Right lung (tissue), 10 donors: ENCODE measurements at places on chromosomes 7 and 10.

DNA sequence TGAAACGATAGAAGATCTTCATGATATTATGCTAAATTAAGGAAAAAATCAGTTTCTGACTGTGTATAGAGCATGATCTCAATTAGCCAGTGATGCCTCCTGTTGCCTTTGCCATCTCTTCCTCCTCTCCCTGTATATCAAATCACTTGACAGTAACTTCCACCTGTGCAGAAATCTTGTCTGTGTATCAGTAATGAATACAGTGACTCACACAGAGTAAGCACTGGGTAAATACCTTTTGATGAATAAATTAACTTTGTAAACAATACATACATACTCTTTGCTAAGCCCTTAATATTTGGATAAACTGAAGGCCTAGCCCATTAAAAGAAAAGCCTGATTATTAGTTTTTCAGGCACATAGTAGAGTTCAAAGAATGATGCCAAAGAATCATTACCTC, 610.6 kb upstream of the NRP1 start:
- DNase-seq: no peak

- peak; percentile 63 for DNase-seq
Observed at GRCh38 chr7:11831736-11832495, at the start of gene THSD7A. TSS of gene THSD7A (minus strand) at chr7:11832198. CDS start at chr7:11831946, 252 bp downstream.

DNA sequence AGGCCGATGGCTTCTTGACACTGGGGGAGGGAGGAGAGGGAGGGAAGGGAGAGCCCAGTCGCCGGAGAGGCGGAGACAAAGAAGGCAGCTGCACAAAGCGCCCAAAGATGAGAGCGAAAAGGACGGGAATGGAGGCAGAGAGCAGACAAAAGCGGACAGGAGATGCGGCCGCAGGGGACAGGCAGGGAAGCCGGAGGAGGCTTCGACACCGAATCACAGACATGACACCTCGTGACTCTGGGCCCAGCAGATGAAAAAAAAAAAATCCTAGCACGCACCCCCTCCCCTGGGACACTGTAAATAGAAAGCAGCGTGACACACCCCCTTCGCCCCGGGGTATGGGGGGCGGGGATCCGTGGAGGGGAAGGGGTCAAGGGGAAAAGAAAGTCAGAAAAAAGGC, 976 bp downstream of the NAT16 start:
- DNase-seq: no peak

DNA sequence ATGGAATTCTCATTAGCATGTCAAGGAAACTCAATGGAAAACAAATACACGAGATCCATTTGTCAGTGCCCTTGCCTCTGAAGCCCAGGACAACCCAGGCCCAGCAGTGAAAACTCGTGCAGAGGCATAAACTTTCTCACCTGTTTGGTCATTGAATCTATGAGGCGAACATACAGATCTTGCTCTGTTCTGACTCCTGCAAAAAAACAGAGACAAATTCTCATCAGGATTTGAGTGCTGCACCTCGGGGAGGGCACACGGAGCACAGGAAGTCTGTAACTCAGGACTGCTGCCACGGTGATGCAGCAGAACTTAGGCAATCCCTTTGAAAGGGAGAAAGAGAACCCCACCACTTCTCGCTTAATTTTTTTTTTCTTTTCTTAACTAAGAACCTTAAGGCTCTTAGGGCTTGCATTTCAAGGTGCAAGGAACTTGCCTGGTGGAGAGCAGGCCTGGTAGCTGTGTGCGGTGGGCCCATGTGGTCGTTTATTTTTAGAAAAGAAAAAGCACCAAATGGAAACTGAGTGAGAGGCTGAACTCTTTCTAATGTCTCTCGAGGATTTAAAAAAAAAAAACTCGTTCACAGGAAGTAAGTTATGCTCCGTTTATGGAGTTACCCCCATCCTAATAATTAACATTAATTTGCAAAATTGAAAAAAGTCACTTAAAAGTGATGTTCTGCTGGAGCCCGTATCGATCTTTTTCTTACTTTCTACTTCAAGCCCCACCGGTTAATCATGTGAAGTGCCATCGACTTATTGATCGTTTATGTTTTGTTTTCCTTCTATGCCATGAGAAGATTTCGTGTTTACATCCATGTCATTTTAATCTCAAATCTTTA, 1.8 kb downstream of the EBF3 start:
- DNase-seq: no peak

DNA sequence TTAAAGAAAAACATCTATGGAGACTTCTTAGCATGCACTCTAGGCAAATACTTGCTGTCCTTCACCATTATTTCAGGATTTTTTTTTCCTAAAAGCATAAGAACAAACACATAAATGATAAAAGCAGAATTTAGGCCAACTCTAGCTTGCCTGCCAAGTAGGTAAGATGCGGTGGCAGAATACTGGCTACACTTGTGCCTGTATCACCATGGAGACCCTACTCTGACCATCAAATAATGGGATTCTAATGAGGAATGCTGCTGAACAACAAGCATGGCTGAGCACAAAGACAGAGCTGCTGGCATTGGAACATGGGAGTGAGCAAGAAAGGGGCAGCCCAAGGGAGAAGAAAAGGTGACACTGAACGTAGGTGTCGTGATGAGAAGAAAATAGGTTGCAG, 18.5 kb upstream of the TAS2R40 start:
- DNase-seq: no peak

- no peak for DNase-seq
Observed at GRCh38 chr7:114343949-114344708, 70.5 kb upstream of the FOXP2 start.

GRCh38 chr7:22622116-22622785, 104.7 kb upstream of the IL6 start:
- DNase-seq: no peak

- DNase-seq: no peak
Observed at GRCh38 chr7:130752424-130752823, 18.4 kb upstream of the KLF14 start.

GRCh38 chr7:81684514-81685269, 85.2 kb downstream of the HGF start:
- DNase-seq: peak; percentile 83

GRCh38 chr7:117871778-117872538, 1.3 kb downstream of the CTTNBP2 start:
- no peak for DNase-seq

GRCh38 chr7:142892951-142893350, 7.4 kb upstream of the TRPV6 start:
- no peak for DNase-seq

DNA sequence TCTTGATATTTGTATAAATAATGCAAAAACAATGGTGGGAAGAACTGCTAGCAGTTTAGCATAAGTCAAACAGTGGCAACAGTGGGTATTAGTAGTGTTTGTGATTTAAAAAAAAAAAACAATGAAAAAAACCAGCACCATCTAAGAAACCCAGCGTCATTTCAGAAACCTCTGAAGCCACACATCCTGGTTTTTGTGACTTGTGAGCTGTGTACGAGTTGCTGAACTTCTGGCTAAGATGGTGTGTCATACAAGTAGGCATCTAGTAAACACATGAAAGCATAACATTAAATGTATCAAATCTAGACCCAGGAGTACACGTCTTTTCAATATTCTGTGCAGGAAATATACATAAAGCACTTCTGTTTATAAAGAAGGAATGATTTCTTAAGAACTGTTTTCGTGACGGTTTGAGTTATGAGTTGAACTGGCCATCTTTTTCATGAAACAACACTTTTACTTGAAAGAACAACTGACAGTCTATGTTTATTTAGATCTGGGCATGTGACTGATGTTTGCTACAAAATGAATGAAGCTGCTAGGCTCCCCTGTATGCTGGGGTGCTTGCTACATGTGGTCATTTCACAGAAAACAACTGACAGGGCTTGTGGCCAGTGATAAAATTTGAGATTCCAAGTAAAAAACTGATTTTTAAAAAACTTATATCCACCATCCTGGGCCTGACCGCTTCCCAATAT, 143.5 kb downstream of the PIP4K2A start:
- no peak for DNase-seq

DNA sequence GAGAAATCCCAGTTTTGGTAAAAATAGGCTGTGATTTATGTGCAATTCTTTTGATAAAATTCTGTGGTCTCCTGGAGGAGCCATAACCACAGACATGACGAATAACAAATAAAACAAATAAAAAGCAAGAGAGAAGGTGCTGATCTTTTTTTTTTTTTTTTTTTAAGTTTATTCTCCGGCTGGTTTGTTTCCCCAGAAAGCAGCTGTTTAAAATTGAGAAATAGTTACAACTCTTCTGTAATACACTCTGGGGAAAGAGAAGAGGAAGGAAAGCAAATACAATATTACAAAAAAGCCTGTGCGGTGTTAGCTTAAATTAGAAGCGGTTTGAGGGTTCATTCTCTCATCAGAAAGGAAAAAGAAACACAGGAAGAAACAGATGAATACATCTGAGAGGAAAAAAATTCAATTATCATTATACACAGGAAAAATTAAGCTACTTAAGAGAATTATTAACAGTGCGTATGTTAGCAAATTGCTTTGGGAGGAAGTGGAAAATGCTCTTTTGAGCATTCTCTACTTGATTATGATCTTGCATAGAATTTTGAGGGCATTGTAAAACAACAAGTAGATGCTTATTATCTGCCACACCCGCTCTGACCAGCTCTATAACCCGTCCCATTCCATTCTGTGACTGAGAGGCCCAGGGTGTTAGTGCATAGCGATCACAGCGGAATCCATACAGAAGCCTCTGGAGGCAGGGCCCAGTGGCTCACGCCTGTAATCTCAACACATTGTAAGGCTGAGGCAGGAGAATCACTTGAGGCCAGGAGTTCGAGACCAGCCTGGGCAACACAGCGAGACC, 40.6 kb upstream of the WAC start:
- DNase-seq: no peak

DNA sequence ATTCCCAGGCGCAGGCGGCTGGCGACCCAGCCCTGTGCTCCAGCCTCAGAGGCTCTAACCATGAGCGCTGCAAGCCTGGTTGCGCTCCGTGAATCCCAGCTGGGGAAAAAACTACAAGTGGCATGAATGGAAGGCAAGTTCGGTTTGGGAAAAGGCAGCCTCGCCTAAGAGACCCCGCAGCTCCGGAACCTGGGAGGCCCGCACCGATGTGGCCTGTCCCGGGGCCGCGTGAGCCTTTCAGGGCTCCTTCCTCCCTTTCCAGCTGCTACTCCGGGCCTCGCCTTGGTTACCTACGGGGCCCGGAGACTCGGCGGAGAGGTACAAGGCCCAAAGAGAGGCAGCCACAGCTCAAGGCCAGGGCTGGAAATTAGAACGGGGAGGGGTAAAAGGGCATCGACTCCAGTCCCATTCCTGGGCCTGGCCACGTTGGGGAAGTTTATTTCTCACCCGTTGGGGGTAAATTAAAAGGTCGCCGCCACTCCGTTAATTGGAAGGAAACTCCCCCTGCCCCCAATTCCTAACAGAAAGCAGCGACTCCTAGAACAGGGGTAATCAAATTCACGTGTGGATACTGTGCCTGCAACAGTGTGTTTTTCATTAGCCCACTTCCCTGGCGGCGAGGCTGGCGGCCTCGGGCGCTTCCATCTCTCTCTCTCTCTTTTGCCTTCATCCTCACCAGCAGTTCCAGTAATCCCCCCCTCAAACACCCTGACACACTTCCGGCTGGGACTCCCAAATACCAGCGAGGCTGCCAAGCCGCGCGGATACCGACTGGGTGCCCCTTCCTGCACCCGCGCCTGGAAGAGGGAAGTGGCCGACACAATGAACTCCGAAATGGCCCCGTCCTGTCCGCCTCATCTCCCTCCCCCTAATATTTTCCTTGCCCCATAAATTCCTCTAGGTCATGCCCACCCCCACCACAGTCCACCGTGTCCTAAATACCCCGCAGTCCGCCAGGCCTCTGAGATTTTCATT, 1.5 kb upstream of the HOXA9 start:
- DNase-seq: no peak

- peak; percentile 25 for DNase-seq
Observed at GRCh38 chr10:2893158-2893845, 174.0 kb upstream of the PFKP start.

DNA sequence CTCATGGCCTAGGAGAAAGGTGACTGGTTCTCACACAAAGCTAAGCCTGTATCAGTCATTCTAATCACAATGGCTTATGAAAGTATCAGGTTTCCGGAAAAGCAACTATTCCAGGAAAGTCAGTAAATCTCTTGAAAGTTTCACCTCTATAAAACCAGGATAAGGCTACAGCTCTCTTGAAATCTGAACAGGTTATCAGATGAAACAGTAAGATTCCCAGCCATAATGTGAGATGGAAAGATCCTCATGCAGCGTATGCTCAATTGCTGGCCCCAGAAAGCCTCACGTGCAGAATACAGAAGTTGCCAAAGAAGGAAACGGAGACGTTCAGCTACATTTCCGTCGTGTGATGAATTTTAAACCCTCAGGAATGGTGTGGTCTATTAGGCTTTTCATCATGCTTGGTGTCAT, 90.0 kb downstream of the PFKFB3 start:
- DNase-seq: no peak

DNA sequence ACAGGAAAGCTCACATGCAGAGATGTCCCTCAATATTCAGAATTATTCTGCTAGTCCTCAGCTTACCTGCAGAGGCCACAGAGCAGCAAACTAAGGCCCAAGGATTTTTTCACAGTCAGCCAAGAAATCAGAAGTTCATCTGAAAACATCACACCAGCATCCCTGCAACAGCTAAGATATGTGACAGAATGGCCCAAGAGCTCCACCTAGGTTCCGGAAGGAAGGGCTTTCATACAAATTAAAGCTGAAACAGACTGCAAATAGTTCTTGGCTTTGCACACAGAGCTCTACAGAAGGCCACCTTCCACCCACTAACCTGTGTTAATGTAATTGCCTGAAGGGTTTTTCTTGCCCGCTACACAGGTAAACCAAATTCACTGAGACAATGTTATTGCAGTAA, 438.8 kb upstream of the C7orf33 start:
- no peak for DNase-seq

- DNase-seq: no peak
Observed at GRCh38 chr10:17061418-17061817, 68.2 kb downstream of the CUBN start.

DNA sequence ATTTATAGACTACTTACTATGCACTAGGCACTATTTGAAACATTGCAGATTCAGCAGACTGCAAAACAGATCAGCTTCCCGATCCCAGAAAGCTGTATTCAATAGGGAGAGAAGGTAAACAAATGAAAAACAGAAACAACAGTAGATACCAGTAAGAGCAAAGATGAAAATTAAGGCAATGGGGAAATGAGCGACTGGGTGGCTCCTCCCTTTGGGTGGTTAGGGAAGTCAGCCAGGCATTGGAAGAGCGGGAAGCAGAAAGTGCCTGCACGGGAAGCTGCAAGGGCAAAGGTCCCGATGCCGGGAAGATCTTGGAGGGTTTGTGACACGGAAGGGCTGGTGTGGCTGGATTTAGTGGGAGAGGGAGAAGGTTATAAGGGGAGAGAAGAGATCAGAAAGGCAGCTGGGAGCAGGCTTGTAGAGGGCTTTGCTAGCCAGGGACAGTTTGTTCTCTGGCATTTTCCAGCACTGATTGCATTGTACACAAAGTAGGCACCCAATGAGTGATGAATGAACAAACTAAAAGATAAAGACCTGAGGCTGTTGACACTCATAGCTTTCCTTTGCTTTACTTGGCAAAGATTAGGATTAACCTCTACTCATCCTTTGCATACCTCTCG, 67.8 kb downstream of the NAMPT start:
- peak; percentile 21 for DNase-seq

- DNase-seq: peak; percentile 71
Observed at GRCh38 chr7:141356161-141356560, 195.0 kb upstream of the AGK start.
